Suppressor macrophage (primary cell): ENCODE measurements at places on chromosomes 2 and 18.

DNA sequence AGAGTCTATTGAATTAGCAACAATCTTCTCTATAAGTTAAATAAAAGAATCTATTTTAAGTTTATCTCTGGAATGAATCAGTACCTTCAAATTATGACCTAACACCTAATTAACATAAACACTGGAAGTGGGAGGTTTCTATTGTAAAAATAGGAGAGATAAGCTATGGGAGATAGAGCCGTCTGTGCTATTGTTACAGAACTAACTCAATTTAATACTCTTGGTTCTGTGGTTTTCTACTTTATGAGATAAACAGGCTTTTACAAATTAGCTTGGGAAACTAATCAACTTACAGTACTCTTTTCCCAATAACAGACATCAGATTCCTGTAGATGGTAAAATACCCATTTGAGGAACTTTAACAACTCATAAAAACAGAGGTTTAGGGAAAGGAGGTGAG is 25.6 kb upstream of the STAT1 start:
- no peak for DNase-seq

DNA sequence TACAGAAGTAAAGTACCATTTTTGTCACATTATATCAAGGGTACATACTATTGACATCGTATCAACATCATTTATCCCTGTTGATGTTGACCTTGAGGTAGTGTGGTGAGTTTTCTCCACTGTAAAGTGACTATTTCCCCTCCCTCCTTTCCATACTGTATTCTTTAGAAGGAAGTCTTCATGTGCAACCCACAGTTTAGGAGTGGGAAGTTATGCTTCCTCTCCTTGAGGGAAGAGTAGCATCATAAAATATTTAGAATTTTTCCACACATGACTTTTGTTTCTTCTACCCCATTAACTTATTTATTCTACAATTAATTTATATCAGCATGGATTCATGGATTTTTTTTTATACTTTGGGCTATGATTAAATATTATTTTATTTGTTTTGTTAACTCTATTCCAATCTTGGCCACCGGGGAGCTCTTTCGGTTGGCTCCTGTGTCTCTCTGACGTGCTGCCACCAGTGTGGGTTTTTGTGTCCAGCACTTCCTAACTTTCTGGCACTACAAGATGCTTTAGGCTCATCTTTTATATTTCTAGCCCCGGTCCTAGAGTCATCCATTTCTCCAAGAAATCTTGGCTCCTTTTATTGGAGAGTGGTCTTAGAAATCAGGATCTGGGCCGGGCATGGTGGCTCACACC is 19.0 kb downstream of the AQP12B start:
- peak; percentile 11 for DNase-seq

GRCh38 chr2:37324786-37325624 is at the start of gene PRKD3:
TSS of gene PRKD3 (minus strand) at chr2:37324833. CDS start at chr2:37316524, 8,309 bp downstream.
- DNase-seq = peak; percentile 71

GRCh38 chr2:229731916-229732315 is 17.6 kb upstream of the DNER start:
- no peak for DNase-seq

DNA sequence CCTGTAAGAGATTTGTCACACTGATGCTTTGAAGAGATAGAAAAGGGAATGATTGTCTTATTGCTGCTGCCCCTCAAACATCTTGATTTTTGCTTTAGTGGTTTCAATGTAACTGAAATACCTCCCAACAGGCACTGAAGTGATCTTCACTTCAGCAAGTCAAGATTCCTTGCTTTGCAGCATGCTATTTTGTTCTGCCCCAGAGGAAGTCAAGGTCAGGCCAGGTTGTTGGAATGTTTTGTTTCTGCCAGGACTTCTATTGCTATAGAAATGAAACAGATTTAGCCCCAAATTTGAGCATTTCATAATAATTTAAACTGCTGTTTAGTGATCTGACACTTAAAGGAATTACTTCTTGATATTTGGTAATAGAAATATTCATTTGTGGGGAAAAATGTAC is 277.6 kb downstream of the ZNF804A start:
- no peak for DNase-seq

- DNase-seq = no peak
These were observed 116.3 kb downstream of the LRP1B start for GRCh38 chr2:142014536-142014935.

GRCh38 chr2:191319186-191319585 is 74.0 kb downstream of the MYO1B start:
- DNase-seq = no peak

DNA sequence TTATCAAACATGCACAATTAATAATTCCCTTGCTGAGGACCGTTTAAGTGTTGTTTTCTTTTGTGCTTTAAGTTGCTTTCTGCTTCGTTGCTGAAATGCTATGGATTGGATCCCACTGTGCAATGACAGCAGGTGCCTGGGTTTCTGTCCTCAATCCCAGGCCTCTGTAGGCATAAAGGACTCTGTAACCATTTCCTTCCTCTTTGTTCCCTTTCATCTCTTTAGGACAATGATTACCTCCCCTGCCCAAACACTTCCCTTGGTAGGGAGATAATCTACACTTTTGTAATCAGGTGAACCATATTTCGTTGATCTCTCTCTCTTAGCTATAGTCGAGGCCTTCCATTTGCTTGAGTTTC is 58.6 kb upstream of the LYPD6B start:
- DNase-seq = no peak

- no peak for DNase-seq
These were observed 23.6 kb upstream of the COL6A3 start for GRCh38 chr2:237437566-237437965.
